Epithelial cell of proximal tubule (primary cell): ENCODE measurements at places on chromosomes 6 and 20. TPM values are rescaled to one million over a fixed set of nuclear protein-coding genes. Genes with fewer than 3 reads are reported as not detected.
A peak's percentile ranks its signal among the peaks of the same experiment; 100 is the strongest.

LY6G6D gene
- total RNA-seq: not detected in 2 replicates

PXT1 gene
- not detected in 2 replicates for total RNA-seq

VGLL2 gene
- not detected in 2 replicates for total RNA-seq

TCF21 gene
- total RNA-seq: 0.23 and 1.0 TPM in 2 replicates

KIAA0408 gene
- total RNA-seq: 2.0 and 3.1 TPM in 2 replicates

SLC29A1 gene
- 47.6 and 78.6 TPM in 2 replicates for total RNA-seq

OPRL1 gene
- 0.06 and 0.36 TPM in 2 replicates for total RNA-seq

DNA sequence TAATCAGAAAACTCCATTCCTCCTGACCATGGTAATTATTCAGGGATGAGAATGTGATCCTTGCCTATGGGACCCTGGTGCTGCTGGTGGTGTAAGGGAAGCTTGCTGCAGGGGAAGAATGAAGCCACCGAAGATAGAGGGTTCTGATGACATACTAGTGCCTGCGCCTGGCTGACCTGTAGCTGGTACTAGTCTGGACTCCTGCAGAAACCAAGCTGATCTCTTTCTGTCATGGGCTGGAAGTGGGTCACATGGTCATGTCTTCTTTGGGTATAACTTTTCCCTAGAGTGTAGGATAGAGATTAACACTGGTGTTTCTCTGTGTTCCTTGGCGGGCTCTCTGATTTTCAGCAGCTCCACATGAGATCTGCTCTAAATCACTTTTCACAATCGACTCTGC is 8.6 kb upstream of the SLC4A11 start:
- DNase-seq: no peak

- no peak for DNase-seq
Measured at GRCh38 chr20:52251136-52251700, 59.6 kb upstream of the ZFP64 start.

DNA sequence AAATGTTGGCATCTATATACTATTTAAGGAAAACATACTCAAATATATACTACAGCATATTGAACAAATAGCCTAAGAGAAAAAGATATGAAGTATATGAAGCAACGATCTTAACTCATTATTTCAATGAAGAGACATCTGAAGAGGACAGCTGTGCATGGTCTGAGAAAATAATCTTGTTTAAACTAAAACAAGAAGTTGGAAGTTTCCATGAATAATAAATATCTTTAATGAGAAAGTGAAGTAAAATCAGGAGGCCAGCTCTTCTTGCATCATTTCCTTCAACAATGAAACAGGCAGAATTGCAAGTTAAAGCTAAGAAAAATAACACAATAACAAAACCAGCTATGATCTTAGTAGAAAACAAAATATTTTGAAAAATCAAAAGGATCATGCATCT is 1265.4 kb upstream of the MAP3K7 start:
- DNase-seq: no peak

DNA sequence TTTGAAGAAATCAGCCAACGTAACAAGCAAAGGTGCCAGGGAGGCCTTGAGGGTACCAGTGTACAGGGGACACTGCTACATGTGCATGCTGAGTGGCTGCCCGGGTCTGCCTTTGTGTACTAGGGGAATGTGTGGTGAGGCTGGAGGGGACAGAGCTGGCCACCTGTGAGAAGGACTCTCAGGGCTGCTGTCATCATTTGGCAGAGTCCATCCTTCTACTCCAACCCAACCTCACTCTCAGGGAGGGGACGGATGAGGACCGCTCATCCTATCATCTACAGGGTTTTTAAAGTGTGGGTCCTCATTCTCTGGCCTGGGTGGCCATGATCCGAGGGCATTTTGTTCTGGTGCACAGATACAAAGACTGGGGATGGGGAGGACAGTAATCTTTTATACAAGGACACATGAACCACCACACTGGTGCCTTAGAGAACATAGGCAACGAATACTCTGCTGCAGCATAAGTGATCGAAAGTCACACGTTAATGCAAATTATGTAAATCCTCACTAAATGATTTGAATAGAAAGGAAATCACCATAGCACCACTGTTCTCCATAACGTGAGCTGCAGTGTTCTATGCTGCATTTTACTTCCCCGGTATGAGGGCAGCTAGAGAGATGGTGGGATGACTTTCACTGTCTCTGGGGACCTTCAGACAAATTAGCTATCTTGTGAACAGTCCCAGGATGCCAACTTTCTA is 181.4 kb downstream of the GMPR start:
- DNase-seq: no peak

GRCh38 chr20:52312132-52312729 is 120.7 kb upstream of the ZFP64 start:
- DNase-seq: peak; percentile 9

- DNase-seq: no peak
Measured at GRCh38 chr20:24895431-24895830, 53.6 kb upstream of the CST7 start.

DNA sequence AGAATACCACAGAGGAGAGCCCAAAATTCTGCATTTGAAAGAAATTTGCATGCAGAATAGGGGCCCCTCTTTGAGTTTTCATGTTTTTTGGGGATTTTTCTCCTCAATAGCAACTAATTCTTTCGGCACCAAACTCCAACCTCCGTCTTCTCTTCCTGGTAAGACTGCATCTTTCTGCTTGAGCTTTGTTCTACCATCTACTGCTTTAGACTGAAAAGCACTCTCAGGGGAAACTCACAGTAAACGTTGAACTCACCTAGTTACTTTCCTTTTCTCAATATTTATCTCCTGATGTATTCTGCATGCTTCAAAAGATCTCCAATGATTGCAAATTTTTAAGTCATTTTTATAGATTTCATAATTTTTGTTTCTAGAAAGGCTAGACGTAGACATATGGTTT is 36.9 kb upstream of the HLA-DQB1 start:
- DNase-seq: no peak

- DNase-seq: no peak
Measured at GRCh38 chr20:38112261-38112929, 52.7 kb downstream of the TGM2 start.

- DNase-seq: no peak
Measured at GRCh38 chr6:127859956-127860355, 40.9 kb downstream of the THEMIS start.

GRCh38 chr20:45392733-45393132 is 14.6 kb upstream of the TP53TG5 start:
- DNase-seq: no peak

GRCh38 chr6:146944809-146945208 is 259.4 kb upstream of the STXBP5 start:
- no peak for DNase-seq

- DNase-seq: no peak
Measured at GRCh38 chr6:77876300-77876699, 223.5 kb downstream of the MEI4 start.

DNA sequence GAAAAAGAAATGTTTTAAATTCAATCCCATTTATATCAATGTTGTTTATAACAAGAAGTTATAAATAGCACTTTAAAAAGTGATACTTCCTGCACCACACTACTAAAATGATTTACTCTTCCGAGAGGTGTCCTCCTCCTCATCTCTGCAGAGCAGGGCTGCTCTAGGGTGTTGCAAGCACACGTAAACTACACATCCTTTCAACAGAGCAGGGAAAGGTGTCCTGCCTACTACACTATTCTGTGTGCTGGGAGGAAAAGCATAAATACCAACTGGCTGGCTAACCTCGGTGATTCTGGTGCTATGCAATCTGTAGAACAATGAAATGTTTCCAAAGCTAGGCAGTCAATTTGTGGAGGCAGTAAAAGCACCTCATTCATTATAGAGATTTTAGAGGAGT is 89.5 kb upstream of the MAP7 start:
- no peak for DNase-seq

DNA sequence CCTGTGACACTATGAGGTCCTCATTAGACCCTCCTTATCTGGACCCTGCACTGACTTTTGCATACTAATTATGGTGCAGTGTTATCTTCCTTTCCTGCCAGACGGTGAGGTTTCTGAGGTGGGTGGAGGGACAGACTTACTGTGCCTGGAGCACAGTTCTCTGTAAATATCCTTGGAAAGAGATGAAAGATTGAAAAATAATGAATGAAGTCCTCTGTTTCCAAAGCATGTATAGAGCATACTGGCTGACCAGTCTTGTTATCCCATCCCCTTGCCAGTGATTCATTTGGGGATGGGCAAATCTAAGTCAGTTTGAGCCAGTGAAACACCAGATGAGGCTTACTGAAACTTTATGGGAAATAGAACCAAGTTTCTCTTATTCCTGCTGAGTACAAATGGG is 152.6 kb upstream of the HDDC2 start:
- no peak for DNase-seq

GRCh38 chr6:160128125-160128683 is 6.6 kb downstream of the SLC22A1 start:
- DNase-seq: no peak

GRCh38 chr20:63317061-63317460 is 24.1 kb downstream of the COL20A1 start:
- no peak for DNase-seq

- DNase-seq: no peak
Measured at GRCh38 chr6:42929821-42930360, 611 bp downstream of the CNPY3 start.
